ENCODE measurements at places on chromosomes 1 and 21. TPM values are rescaled to one million over a fixed set of nuclear protein-coding genes. Genes with fewer than 3 reads are reported as not detected.

The CA14 gene
- not detected for total RNA-seq

The AGO3 gene
- 23.3 TPM for total RNA-seq

The CLDN19 gene
- total RNA-seq, result not detected

The SPRR1A gene
- total RNA-seq, result not detected

The IL19 gene
- not detected for total RNA-seq

Data from placental epithelial cell (primary cell).